Tibial nerve (tissue), 4 donors: ENCODE measurements at places on chromosomes 13 and 19. TPM values are rescaled to one million over a fixed set of nuclear protein-coding genes. Genes with fewer than 3 reads are reported as not detected.

DAND5 gene
- total RNA-seq: not detected

FAM216B gene
- total RNA-seq: not detected

CRX gene
- total RNA-seq: not detected

ZNF835 gene
- 9.6 TPM for total RNA-seq

ZFP28 gene
- 27.5 TPM for total RNA-seq

PTGER1 gene
- total RNA-seq: 3.9 TPM

CABP5 gene
- not detected for total RNA-seq

GRCh38 chr19:29015569-29015968, 197.4 kb downstream of the UQCRFS1 start:
- H3K36me3 ChIP-seq: no peaks in the 10 kb centered on the region
- no peaks in the 10 kb centered on the region for H3K4me1 ChIP-seq
- no peak overlapping the region for H3K27ac ChIP-seq
- H3K4me3 ChIP-seq: no peak overlapping the region
- H3K27me3 ChIP-seq: no peaks in the 10 kb centered on the region

DNA sequence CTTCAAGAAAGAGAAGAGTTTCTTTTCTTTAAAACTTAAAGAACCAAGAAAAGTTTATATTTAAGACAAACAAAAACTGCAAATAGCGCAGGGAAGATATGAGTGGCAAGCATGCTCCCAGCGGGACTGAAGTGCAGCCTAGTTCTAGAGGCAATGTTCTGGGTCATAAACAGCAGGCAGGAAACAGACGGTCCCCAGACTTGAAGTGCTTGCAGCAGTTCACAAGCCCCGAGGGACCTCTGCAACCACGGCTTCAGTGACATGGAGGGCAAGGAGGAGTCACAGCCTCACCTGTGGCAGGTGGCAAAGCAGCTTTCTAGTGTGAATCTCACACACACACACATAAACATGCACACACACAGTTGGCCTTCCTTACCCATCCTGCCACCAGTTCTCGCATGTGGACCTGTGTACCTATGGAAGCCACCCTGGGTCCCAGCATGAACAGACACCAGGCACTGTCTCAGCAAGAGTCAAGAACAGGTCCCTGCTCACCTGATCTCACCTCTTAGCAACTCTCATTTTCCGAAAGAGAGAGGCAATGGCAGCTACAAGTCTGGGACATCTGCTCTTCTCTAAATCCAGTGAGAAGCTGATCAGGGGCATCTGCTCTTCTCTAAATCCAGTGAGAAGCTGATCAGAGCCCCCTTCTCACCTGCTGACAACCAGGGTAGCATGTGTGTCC, 162.0 kb downstream of the EFNB2 start:
- DNase-seq: no peak
- H3K27ac ChIP-seq: no peak overlapping the region
- H3K27me3 ChIP-seq: no peaks in the 10 kb centered on the region

GRCh38 chr19:3129112-3129511, 6.7 kb upstream of the GNA15 start:
- no peaks in the 10 kb centered on the region for H3K36me3 ChIP-seq
- DNase-seq: no peak
- no peaks in the 10 kb centered on the region for H3K4me1 ChIP-seq
- H3K27me3 ChIP-seq: no peaks in the 10 kb centered on the region
- H3K27ac ChIP-seq: no peak overlapping the region

GRCh38 chr19:50065938-50066337, 40.1 kb downstream of the ZNF473 start:
- no peak overlapping the region for H3K27ac ChIP-seq
- H3K4me3 ChIP-seq: no peak overlapping the region
- DNase-seq: no peak
- no peaks in the 10 kb centered on the region for H3K36me3 ChIP-seq
- H3K27me3 ChIP-seq: no peaks in the 10 kb centered on the region
- H3K4me1 ChIP-seq: no peaks in the 10 kb centered on the region

GRCh38 chr19:40596608-40597328, 4.4 kb upstream of the LTBP4 start:
- H3K27ac ChIP-seq: no peak overlapping the region
- no peak for DNase-seq
- H3K27me3 ChIP-seq: no peaks in the 10 kb centered on the region
- H3K4me3 ChIP-seq: peak overlapping the region; percentile 1

DNA sequence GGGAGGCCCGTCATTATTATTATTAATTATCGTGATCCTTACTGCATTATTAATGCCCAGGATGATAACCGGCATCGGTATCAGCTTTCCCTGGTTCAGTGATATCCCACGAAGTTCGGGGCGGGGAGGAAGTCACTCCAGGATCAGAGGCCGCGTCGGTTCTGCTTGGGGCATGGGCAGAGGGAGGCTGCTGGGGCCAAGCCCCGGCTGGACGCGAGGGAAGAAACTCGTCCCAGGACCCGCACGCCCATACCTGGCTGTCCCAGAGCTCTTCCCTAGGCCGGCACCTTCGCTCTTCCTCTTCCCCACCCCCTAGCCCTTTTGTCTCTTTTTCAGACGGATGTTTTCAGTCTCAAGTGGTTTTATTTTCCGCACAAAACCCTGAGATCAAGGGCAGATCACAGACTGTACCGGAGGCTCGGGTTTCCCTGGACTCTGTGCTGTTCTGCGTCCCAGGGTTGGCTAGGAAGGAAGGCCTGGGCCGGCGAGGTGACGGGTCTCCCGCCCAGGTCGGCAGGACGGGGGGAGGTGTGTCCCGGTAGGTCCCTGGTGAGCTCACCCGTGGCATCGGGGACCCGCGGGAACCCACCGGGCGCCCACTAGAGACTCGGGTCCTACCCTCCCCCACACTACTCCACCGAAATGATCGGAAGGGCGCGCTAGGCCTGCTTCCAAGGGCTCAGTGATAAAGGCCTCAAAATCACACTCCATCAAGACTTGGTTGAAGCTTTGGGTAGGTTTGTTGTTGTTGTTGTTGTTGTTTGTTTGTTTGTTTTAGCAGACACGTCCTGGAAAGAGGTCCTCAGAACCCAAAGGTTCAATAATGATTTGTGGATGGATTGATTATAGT, 7.9 kb downstream of the ZIC2 start:
- peaks cover 5% of the 10 kb centered on the region for H3K27me3 ChIP-seq
- no peak overlapping the region for H3K27ac ChIP-seq
- DNase-seq: no peak
- no peaks in the 10 kb centered on the region for H3K4me1 ChIP-seq

GRCh38 chr19:41861846-41862245, 1.8 kb downstream of the RPS19 start:
- H3K36me3 ChIP-seq: peaks cover 54% of the 10 kb centered on the region
- no peaks in the 10 kb centered on the region for H3K27me3 ChIP-seq
- peaks cover 31% of the 10 kb centered on the region for H3K4me1 ChIP-seq

- H3K4me1 ChIP-seq: no peaks in the 10 kb centered on the region
- no peak overlapping the region for H3K27ac ChIP-seq
- no peak overlapping the region for H3K4me3 ChIP-seq
- DNase-seq: no peak
Observed at GRCh38 chr13:41236369-41236768, 27.0 kb downstream of the MTRF1 start.

DNA sequence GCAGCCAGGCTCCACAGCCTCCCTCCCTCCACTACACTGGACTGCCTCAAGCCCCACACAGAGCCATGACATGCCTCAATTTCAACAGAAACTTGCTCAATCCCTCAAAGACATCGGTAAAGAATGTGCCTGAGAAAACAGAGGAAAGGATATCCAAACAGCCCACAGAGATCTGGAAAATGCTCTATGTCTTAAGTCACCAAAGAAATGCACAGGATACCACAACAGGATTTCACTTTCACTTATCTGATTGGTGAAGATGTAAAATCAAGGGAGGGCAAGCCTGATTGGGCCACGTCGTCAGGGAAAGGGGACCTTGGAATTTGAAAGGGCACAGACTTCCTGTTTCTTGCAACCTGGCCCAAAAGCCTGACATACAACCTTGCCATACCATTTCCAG, 14.2 kb downstream of the CACNA1A start:
- no peaks in the 10 kb centered on the region for H3K27me3 ChIP-seq
- no peaks in the 10 kb centered on the region for H3K4me1 ChIP-seq
- no peaks in the 10 kb centered on the region for H3K36me3 ChIP-seq
- H3K27ac ChIP-seq: no peak overlapping the region
- DNase-seq: no peak

GRCh38 chr13:73745190-73745589, 389.0 kb downstream of the KLF12 start:
- H3K36me3 ChIP-seq: no peaks in the 10 kb centered on the region
- H3K27ac ChIP-seq: no peak overlapping the region
- H3K4me3 ChIP-seq: no peak overlapping the region
- DNase-seq: no peak

GRCh38 chr13:105979131-105980011, 556.1 kb downstream of the EFNB2 start:
- no peaks in the 10 kb centered on the region for H3K27me3 ChIP-seq
- H3K4me3 ChIP-seq: no peak overlapping the region
- H3K36me3 ChIP-seq: no peaks in the 10 kb centered on the region
- no peak overlapping the region for H3K27ac ChIP-seq
- no peaks in the 10 kb centered on the region for H3K4me1 ChIP-seq

DNA sequence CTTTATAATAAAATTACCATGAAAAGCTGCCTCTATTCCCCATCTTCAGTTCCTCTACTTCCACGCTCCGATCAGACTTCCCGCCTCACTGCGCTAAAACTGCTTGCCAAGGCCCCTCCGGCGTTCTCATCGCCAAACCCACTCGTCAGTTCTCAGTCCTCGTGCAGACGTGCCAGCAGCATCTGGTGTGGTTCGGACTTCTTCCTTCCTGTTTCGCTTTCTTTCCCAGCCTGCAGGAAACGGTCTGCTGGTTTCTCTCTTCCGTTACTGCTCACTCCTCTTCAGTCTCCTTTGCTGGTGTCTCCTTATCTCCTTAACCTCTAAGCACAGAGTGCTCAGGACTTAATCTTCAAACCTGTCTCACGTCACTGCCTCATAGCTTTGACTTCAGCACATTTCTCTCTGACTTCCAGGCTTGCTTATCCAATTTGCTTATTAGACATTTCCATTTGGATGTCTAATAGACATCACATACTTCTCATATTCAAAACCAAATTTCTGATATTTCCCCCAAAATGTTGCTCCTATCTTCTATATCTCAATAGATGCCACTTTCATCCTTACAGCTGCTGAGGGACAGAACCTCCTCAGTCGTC, 40.3 kb downstream of the RCBTB2 start:
- no peaks in the 10 kb centered on the region for H3K27me3 ChIP-seq
- H3K36me3 ChIP-seq: peaks cover 23% of the 10 kb centered on the region
- peak overlapping the region; percentile 67 for H3K27ac ChIP-seq
- peaks cover 21% of the 10 kb centered on the region for H3K4me1 ChIP-seq

GRCh38 chr19:46573679-46574498, 27.2 kb upstream of the CALM3 start:
- DNase-seq: no peak
- no peaks in the 10 kb centered on the region for H3K36me3 ChIP-seq
- no peak overlapping the region for H3K4me3 ChIP-seq
- H3K4me1 ChIP-seq: no peaks in the 10 kb centered on the region
- H3K27ac ChIP-seq: no peak overlapping the region
- no peaks in the 10 kb centered on the region for H3K27me3 ChIP-seq

GRCh38 chr13:98348466-98349200, 171.6 kb upstream of the RNF113B start:
- H3K27ac ChIP-seq: no peak overlapping the region
- H3K4me1 ChIP-seq: no peaks in the 10 kb centered on the region
- DNase-seq: no peak
- no peaks in the 10 kb centered on the region for H3K27me3 ChIP-seq
- no peak overlapping the region for H3K4me3 ChIP-seq
- no peaks in the 10 kb centered on the region for H3K36me3 ChIP-seq

GRCh38 chr19:17450264-17451075, 2.0 kb upstream of the TMEM221 start:
- H3K27me3 ChIP-seq: peaks cover 42% of the 10 kb centered on the region
- no peaks in the 10 kb centered on the region for H3K36me3 ChIP-seq
- H3K27ac ChIP-seq: no peak overlapping the region
- H3K4me3 ChIP-seq: no peak overlapping the region
- H3K4me1 ChIP-seq: peaks cover 8% of the 10 kb centered on the region
- DNase-seq: no peak

DNA sequence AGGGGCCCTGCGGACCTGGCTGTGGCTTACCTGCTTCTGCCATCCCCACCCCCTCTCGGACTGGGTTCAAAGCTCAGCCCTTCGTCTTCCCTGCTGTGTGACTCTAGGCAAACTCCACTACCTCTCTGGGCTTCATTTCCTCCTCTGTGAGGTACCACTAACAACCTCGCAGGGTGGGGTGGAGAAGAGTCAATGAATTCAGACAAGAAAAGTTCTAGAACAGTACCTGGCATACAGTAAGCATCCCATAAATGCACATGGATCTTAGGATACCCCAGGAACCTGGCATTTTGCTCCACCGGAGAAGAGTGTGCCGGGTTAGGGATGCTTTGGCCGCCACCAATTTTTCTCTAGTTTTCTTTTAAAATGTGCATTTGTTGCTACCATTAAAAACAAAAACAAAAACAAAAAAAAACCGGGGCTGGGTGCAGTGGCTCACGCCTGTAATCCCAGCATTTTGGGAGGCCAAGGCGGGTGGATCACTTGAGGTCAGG, 3.4 kb downstream of the TLE5 start:
- H3K4me1 ChIP-seq: peaks cover 53% of the 10 kb centered on the region
- H3K27me3 ChIP-seq: no peaks in the 10 kb centered on the region
- H3K4me3 ChIP-seq: no peak overlapping the region
- no peak for DNase-seq
